ENCODE measurements at places on chromosomes 11 and 22.

DNA sequence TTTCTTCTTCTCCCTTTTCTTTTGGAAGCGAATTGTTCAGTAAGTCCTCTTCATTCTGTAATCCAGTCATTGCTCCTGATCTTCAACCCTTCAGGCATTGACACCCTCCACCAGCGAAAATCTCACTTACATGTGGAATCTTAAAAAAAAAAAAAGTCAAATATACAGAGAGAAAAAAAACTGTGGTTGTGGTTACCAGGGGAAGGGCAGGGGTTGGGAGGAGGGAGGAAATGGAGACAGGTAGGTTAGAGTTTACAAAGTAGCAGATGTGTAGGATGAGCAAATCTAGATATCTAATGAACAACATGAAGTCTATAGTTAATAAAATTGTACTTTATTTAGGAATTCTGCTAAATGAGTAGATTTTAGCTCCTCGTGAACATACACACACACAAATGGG, 17.7 kb upstream of the TMEM123 start:
- DNase-seq = no peak

GRCh38 chr11:129881570-129882170, 13.7 kb downstream of the NFRKB start:
- peak; percentile 47 for DNase-seq

DNA sequence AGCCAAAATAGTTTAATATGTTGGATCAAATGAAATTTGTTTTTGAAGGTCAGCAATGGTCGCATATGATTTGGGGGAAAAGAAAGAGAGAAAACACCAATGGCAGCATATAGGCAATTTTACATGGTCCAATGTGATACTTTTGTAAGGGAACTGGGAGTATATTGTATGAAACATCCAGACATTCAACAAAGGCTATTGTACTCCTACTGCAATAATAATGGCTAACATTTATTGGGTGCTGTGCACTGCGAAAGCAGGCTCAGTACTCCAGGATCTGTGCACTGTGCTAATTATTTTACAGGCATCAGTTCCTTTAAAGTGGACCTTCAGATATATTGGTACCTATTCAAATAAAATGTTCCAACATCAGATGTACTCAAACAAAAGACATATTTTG, 5.9 kb upstream of the OR10V1 start:
- DNase-seq = no peak

DNA sequence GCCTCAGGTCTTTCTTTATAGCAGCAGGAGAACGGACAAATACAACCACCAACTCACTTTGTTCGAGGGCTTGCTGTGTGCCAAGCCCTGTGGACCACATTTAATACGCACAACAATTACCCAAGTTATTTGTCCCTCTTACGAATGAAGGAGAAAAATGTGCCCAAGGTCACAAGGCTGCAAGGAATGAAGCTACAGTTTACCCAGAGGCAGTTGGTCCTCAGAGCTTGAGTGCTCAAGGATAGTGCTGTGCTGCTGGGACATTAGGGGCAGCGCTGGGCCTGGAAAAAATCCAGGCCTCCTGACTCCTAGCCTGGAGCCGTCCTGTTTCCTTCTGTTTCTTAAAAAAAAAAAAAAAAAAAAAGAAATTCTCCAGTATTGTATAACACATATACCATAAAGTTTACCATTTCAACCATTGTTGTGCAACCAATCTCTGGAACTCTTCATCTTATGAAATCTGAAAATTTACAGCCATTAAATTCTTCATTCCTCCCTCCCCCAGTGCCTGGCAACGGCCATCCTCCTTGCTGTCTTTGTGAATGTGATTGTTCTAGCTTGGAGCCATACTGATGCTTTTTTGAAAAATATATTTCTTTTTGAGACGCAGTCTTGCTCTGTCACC, 1.0 kb upstream of the C11orf86 start:
- no peak for DNase-seq

DNA sequence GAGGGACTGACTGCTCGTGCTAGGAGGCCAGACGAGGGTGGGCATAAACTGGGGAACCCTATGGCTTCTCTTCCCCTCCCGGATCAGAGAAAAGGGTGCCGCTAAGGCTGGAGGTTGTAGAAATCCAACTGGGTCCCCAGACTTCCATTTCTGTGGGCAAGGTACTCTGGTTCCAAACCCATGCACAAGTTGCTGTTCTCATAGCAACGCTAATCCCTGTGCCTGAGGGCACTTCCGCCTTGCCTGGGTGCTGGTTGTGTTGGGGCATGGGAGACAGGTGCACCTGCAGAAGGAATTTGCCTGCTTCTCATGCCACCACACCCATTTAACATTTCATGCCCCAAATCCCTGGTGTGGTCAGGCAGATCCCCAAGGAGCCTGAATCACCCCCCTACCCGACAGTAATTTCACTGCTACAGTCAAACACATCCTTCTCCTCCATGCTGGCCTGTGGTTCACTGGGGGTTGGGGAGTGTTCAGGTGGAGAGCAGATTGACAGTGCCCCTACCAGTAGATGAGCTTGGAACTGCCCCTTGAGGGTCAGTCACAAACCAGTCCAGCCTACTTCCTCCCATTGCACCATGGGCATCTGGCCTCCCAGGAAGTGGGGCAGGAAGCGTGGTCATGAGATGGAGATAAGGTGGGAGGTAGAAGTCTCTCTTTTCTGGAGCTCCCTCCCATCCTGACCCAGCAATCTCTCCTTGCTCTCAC, 1.2 kb downstream of the C2CD2L start:
- DNase-seq = no peak

- no peak for DNase-seq
These were observed 120.9 kb upstream of the NECTIN1 start for GRCh38 chr11:119849872-119850271.

DNA sequence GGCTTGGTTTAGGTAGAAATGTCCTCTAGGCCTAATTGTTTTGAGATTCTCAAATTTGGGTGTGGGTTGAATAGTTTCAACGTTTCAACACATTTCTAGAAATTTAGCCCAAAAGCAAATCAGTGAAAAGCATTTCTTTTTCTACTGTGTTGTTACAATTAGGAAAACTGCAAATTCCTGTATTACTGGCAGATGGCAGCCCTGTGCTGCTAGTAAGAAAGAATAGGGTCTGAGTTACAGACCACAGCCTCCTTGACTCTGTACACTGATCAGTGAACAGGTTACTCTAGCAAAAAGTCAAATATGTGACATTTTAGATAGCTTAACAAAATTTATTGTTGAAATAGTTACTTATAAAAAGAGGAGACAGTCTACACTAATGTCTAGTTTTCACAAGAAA, 703.0 kb downstream of the JRKL start:
- DNase-seq = no peak

DNA sequence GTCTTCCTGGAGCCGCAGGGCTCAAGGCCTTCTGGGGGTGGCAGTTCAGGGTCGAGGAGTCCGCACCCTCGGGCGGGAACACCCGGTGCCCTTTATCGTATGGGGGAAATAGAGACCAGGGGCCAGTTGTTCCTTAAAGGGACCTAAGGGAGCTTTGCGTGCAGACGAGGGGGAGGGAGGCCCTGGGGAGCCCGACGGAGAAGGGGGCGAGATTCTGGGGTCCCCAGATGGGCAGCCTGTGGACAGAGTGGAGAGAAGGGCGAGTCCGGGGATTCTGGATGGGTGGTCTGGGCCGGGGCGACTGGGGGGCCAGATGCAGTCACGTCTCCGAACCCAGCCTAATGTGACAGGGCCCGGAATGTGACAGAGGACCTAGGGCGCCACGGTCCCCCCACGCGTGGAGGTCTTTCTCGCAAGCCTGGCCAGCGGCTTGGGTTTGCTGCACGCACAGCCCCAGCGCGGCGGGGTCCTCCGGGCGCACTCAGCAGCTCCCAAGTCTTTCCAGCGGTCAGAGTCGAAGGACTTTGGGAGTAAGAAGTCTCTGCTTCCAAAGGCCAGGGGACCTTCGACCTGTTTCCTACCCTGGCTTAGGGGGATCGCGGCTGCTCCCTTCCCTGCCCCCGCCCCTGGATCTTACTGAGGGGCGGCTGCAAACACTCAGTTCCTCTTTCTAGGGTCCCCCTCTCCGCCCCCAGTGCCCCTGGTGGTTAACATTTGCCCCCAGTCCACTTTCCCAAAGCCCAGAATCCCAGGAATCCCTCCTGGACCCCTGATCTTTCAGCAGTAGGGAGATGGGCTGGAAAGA, 547 bp downstream of the TUBA8 start:
- DNase-seq = no peak

DNA sequence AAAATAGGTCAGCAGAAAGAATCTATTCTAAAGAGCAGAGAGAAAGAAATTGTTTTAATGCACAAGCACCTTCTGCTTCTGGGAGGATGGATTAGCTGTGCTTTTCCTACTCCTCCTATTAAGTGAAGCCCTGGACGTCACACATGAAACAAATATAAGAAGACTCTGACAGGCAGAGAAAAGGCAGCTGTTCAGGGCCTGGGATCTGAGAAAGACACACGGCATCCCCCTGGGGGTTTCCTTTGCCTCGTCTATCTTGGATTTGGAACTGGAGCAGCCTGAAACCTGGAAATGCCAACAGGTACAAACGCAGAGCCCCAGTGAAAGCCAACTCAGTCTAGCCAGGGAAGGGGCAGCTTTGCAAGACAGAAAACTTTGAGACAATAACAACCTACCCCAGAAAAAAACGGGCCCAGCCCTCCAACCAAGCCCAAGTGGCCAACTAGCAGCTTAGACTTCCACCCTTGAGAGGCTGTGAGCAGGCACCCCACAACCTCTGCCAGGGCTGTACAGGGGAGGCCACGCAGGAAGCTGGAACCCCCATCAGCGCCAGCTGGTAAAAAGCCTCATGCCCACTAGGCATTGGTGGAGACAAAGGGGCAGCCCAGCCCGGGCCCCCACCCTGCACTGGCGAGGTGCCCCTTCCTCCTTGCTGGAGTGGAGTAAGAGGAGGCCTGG, 7.3 kb downstream of the CERK start:
- DNase-seq = no peak

DNA sequence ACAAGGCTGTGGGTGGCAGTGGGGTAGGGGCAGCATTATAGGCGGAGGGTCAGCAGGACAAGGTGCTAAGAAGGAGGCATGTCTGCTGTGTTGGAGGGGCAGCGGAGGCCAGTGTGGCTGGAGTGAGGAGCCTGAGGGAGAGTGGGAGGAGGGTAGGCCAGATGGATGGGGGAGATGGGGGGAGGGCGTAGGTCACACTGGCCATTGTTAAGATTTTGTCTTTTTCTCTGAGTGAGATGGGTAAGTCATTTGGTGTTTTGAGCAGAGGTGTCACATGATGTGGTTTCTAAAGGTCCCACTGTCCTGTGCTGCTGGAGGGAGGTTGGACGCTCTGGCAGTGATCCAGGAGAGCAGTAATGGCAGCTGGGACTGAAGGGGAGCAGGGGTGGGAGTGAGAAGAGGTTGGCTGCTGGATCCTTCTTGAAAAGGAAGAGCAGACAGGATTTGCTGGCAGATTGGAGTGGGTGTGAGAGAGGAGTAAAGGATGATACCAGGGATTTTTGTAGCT, 9.8 kb downstream of the PPP6R3 start:
- DNase-seq = no peak

DNA sequence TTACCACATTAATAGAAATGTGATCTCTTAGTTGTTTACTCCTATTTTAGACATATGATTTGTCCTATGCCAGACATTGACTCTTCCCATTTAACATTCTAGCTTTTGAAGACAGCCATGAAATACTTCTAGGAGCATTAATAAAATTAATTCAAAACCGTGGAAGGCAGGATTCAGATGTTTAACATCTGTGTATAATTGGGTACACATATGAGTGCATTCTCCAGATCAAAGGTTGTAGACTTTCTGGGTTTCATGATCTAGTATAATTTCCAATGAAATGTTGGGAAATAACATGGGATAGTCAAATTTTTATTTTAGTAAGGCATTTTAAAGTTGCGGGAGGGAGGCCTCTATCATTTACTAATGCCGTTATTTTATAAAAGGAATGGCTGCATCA, 35.2 kb upstream of the CCDC89 start:
- DNase-seq = no peak

GRCh38 chr11:65802841-65803240, 16.0 kb downstream of the OVOL1 start:
- DNase-seq = no peak

DNA sequence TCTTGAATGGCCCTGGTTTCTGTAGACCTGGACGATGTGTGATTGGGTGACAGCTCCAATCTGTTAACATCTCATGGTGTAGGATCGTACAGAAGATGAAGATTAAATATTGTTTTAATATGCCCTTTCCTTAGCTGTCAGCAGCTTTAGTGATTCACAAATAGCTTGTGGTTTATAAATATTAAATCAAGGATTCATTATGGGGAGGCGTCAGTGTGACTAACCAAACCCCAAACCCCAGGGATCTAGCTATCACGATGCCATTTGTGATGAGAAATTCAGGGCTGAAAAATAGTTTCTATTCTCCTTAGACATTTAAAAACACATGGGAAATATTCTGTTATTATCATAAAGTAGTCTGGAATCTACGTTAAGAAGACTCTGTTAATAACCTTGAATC, 73.4 kb downstream of the NCAM1 start:
- DNase-seq = no peak

- no peak for DNase-seq
These were observed 919.4 kb upstream of the CNTN5 start for GRCh38 chr11:98101329-98101728.

DNA sequence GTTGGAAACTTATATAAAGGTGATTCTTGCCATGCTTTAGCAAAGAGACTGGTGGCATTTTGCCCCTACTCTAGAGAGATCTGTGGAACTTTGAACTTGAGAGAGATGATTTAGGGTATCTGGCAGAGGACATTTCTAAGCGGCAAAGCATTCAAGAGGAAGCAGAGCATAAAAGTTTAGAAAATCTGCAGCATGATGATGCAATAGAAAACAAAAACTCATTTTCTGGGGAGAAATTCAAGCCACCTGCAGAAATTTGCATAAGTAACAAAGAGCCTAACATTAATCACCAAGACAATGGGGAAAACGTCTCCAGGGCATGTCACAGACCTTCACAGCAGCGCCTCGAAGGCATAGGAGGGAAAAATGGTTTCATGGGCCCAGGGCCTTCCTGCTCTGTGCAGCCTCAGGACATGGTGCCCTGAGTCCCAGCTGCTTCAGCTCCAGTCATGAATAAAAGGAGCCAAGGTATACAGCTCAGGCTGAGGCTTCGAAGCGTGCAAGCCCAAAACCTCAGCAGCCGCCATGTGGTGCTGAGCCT, 83.4 kb downstream of the MRTFA start:
- no peak for DNase-seq

DNA sequence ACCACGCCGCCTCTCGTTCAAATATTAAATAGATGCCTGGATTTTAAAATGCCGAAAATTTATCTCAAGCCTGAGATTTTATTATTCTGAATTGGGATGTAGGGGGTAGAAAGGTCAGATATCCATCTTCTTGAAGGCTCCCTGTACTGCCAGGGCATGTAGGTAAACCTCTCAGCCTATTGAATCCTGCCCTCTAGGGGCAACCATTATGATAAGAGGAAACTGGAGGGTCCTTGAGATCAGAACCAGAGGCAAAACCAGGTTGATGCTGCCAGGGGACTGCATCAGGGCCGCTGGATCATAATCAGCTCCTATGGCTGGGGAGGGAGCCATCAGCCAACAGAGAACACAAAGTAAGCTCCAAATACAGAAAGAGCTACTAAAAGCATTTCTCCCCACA, 92.4 kb downstream of the KCNC1 start:
- no peak for DNase-seq

- DNase-seq = no peak
These were observed 31.2 kb downstream of the RBFOX2 start for GRCh38 chr22:35997438-35997837.
